Activated CD4-positive, CD25-positive, alpha-beta regulatory T cell (primary cell): ENCODE measurements at places on chromosomes 7 and 10.

- DNase-seq: no peak
These were observed 842 bp downstream of the KBTBD2 start for GRCh38 chr7:32890793-32891042.

GRCh38 chr7:15494711-15495110, 67.1 kb downstream of the AGMO start:
- DNase-seq: no peak

- no peak for DNase-seq
These were observed 32.4 kb downstream of the KMT2E start for GRCh38 chr7:105046414-105046813.

DNA sequence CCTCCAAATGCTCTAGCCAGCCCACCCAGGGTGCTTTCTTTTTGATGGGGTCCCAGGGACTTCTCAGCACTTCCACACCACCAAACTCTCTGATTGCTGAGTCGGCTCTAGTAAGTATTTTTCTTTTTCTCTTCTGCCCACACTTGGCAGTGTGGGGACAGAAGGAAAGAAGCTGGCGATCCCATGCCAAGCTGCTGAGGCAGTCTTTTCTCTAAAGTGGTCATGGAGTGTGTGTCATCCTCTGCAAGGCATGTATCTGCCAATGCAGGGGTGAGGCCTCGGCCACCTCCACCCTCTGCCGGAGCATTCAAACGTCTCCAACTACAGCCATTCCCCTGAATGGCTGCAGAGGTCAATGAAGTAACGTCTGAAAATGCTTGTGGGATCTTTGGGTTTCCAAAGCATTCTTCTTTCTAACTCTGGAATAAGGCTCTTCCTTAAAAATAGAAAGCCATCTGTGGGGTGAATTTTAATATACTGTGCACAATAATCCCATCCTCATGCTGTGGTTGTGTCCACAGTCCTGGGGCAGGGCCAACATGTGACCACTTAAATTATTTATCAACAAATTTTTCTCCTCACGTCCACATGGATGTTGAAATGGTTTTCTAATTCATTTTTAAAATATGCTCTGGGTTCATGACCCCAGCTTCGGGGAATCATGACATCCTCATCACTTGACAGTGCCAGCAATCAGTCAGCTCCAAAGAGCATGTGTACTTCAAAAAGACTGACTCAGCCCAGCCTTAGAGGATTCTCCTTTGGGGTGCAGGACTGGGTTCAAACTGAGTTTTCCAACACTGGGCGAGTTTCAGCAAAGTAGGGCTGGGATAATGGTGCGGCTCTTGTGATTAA, 171.3 kb upstream of the ITGB1 start:
- no peak for DNase-seq

DNA sequence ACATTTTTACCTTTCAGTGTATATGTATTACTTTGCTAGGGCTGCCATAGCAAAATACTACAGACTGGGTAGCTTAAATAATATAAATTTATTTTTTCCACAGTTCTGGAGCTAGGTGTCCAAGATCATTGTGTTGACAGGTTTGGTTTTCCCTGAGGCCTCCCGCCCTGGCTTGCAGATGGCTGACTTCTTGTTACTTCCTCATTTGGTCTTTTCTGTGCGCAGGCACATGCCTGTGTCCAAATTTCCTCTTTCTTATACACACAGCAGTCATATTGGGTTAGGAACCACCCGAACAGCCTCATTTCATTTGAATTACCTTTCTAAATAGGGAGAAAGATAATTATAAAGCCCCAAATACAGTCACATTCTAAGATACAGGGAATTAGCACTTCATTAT, 521.6 kb upstream of the SORCS1 start:
- no peak for DNase-seq
